ENCODE measurements at places on chromosomes 11 and 22.
A peak's percentile ranks its signal among the peaks of the same experiment; 100 is the strongest.

GRCh38 chr22:32588063-32588462, 113.5 kb downstream of the FBXO7 start:
- no peak for DNase-seq

- DNase-seq: no peak
Measured at GRCh38 chr11:108890482-108891105, 225.7 kb downstream of the DDX10 start.

DNA sequence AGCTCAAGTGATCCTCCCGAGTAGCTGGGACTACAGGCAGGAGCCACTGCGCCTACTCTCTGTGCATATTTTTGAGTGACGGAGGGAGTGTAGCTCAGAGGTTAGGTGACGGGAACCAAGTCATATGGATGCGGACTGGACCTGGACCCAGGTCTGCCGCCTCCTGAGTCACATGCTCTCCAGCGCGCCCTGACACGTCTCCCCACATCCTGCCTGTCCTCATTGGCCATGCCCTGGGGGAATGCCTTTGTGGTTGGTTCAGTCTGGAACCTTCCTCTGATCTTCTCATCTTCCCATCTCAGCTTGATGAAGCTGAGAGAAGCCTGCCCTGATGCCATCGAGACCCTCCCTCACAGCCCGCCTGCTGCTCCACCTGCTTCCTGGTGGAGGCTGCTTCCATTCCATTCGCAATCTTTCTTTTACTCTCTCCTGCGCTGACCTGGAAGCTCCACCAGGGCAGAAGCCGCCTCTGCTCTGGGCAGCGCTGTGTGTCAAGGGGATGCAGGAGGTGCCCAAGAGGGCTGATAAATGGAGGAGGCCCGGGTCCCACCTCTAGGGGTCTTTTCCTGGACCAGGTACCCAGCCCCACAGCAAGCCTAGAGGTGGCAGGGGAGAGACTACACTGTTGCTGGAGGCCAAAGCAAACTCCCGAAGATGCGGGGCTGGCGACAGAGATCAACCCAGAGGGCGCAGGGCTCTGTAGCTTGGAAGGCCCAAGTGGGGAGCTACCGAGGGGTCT, 13.9 kb upstream of the BAIAP2L2 start:
- DNase-seq: peak; percentile 61

- no peak for DNase-seq
Measured at GRCh38 chr11:27552341-27552740, 45.8 kb upstream of the LIN7C start.

DNA sequence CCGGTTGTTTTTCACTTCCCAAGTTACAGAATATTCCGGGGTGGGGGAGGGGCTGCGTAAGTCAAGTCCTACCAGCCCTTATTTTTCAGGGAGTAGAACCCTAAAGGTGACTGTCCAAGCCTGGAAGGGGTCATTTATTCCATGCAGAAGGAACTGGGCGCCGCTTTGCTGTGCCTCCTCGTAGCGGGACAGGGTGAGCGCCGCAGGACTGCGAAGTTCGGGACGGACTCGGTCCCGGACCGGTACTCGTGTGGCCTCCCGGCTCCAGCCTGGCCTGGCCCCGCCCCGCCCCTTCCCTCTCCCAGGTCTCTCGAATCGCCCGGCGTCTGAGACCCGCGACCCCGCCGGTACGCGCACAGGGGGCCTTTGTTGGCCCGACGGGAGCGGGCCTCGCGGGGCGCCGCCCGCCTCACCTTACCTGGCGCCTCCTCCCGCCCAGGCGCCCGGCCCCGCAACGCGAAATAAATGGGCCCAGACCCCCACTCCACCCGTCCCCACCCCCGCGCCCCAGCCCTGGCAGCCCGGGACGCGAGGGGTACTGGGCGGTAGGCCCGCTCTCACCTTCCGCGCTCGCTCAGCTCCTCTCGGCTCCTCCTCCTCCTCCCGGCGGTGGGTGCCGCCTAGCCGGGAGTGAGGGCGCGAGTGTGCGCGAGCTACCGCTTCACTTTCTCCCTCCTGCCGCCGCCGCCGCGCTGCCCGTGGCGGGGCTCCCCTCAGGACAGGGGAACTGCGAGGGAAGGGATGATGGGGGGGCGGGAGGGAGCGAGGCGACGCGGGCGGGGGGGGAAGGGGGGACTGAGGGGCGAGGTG, 698 bp downstream of the PAK1 start:
- DNase-seq: no peak

DNA sequence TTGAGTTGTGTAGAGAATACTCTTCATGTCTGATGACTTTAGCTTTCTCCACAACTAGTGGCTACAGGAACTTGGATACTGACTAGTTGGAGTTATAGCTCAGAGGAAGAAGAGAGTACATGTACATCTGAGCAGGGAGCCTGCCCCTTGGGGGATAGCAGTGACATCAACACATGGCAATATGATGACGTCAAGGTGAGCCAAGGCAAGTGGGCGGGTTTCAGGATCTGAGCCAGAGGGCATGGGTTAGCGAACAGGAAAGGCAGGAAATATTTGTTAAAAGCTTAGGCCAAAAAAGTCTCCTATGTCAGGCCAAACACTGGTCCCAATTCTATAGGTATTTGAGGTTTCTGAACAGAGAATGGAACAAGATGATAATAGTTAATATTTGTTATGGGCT, 42.0 kb upstream of the HORMAD2 start:
- DNase-seq: no peak

DNA sequence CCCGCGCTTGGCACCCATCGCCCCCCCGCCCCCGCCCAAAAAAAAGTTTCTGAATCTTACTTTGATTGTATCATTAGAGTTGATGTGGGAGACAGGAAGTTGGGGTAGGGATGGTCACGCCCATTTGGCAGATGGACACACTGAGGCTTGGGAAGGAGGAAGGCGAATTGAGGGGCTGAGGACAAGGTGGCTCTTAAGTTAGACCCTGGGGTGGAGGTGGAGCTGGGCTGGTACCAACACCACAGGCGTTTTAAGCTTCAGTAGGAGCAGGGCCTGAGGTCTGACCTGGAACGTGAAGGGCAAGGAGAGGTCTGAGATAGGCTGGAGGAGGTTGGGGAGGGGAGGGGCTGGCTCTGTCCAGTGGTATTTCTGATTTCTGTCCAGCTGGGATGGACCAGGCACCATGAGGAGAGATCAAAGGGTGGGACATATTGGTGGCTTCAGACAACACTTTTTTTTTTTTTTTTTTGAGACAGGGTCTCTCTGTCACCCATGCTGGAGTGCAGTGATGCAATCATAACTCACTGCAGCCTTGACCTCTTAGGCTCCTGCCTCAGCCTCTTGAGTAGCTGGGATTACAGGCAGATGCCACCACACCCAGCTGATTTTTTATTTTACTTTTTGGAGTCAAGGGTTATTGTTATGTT, 799 bp upstream of the CDC42BPG start:
- DNase-seq: no peak

DNA sequence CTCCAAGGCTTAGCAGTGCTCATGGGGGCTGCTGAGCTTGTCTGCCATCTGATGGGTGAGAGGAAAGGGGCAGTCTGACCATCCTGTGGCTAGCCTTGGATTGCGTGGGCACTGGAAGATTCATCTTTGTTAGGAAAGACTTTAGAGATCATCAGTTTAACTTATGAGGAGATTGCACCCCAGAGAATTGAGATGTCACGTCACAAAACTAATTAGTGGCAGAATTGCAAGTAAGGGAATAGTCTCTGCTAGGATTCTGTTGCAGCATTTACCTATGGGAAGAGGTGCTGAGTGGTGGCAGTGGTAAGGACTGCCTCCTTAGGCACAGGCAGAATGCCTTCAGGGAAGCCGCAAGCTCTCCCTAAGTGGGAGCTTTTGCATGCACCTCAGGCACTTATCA, 42.8 kb upstream of the HSPA8 start:
- no peak for DNase-seq

DNA sequence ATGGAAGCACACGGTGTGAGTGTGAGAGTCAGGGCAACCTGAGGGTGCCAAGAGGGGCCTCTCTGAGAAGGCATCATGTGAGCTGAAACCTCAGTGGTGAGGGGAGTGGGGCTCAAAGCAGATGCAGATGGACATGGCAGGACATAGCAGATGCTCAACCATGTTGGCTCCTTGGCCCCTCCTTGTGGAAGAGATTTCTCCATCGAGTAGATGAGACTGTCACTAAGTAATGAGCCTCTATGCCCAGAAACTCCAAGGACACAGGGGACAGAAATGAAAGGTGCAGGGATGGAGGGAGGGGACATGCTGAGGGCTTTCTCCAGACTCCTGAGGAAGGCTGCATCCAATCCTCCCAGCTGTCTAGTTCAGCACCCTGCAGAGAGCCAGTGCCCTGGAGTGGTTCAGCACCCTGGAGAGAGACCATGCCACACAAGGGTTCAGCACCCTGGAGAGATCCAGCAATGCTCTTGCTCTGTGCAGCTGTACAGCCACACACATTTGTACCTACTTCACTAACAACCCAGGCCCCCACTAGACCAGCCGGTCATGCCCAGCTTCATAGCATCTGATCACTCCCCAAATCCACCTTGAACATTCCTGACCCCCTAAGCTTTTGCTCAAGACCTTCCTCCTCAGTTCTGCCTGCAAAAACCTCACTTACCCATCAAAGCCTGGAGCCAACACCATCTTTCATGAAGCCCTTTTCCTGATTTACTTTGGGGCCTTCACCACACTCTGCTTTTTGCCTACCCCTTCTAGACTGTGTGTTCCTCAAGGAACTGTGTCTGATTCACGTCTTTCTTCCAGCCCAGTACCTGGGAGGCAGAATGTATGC, 252.0 kb downstream of the CTTN start:
- peak; percentile 14 for DNase-seq

DNA sequence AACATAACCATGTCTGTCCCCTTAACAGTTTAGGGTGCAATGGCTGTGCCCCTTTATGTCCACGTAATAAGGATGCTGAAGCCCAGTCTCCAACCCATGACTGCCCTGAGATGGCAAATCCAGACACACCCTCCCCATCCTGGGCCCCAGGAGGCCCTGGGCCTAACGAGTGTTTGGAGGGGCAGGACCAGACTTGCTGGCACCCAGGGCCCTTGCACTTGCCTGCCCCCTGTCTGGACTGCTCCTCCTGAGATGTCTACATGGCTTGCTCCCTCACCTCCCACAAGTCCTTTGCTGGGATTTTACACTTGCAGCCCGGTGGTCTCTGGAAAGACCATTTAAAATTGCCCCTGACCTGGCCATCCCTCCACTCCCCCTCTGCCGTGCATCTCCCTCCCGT, 132.2 kb upstream of the NECTIN1 start:
- no peak for DNase-seq

DNA sequence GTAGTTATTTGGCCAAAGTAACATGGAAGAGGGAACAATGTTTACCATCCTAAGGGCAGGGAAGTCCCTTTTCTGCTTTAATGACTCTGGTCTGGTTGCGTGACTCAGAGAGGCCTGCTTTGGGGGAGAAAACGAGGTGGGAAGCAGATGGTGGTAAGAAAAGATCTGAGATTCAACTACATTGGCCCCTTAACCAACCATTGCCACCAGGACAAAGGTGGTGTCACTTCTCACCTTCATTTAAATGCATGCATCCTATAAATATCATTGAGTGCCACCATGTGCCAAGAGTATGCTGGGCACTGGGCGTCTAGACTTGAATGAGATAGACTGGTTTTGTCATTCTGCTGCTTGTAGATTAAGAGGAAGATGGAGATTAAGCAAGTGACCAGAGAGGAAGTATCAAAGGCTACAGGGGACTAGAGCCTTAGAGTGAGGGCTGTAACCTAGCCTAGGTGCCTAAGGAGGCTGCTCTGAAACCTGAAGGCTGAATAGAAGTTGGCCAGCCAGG, 3.6 kb upstream of the SORL1 start:
- no peak for DNase-seq

GRCh38 chr11:90747057-90747456, 524.2 kb upstream of the CHORDC1 start:
- DNase-seq: peak; percentile 89

- peak; percentile 64 for DNase-seq
Measured at GRCh38 chr22:45112136-45112879, 51.4 kb upstream of the NUP50 start.

GRCh38 chr11:95144313-95145235, 54.9 kb downstream of the ENDOD1 start:
- DNase-seq: no peak

DNA sequence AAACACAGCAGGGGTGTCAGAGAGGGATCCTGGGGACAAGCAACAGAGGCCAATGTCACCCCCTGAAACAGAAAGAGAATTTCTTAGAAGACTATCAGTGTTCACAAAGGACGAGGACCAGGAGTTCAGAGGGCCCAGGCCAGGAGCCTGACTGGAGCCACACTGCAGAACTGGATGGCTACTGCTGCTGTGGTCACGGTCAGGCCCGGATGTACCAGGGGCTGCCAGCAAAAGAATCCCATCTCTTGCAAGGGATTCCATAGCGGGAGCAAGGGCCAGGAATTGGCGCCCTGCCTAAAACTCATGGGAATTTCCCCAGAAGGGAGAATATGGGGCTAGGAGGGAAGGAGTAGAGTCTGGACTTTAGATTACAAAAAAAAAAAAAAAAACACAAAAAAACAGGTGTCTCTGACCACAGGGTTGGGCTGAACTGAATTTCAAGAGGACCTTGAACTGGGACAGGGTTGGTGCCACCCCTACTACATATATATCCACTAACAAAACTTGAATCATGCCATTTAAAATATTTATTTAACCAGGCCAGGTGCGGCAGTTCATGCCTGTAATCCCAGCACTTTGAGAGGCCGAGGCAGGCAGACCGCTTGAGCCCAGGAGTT, 15.7 kb upstream of the KCTD14 start:
- DNase-seq: no peak

DNA sequence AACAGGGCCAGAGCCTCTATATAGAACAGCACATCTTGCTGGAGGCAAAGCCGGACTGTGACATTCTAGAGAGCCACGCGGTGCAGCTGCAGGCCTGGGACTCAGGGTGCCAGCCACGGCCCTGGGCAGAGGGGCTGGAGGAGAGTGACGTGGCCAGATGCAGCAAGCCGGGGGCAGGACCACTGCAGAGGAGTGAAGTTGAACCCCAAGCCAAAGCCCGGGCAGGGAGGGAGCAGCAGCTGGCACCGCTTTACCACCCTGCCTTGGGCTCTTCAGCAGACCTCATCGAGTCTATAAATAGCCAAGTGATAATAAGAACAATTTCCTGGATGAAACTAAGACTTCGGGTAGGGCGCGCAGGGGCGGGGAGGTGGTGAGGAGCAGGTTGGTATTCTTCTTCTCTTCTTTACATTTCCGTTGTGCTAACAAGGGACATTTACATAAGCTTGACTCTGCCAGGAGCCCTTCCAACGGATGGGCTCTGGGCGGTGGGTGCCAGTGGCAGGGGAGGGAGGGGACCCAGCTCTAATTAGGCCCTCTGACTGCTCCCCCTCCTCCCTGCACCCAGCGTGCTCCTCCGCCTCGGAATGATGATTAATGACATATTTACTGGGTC, 110.2 kb downstream of the ST3GAL4 start:
- no peak for DNase-seq
